ENCODE measurements at places on chromosomes 2 and 18. TPM values are rescaled to one million over a fixed set of nuclear protein-coding genes. Genes with fewer than 3 reads are reported as not detected.

The DOCK10 gene
- total RNA-seq = 107 TPM

The FRZB gene
- not detected for total RNA-seq

The GRB14 gene
- not detected for total RNA-seq

The SERPINB2 gene
- not detected for total RNA-seq

The VWA3B gene
- total RNA-seq = not detected

DNA sequence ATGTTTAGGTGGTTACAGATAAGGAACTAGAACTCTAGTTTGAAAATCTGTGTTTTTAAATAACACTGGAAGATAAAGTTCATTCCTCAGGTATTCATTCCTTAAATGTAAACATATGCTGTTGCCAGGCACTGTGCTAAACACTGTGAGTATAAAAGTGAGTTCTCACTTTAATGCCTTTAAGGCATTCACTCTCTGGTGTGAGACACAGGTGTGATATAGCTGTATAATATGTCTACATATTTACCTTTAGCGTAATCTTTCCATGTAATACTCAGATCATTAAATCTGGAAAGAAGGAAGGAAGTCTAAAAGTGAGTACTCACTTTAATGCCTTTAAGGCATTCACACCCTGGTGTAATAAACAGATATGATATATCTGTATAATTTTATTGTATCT lies 472.6 kb downstream of the PARD3B start:
- no peaks in the 10 kb centered on the region for H3K27me3 ChIP-seq
- H3K36me3 ChIP-seq = peaks cover 6% of the 10 kb centered on the region
- H3K27ac ChIP-seq = no peak overlapping the region
- no peak overlapping the region for H3K4me3 ChIP-seq
- DNase-seq = no peak
- peaks cover 2% of the 10 kb centered on the region for H3K4me1 ChIP-seq

The FAP gene
- not detected for total RNA-seq

- DNase-seq = no peak
- no peak overlapping the region for H3K27ac ChIP-seq
- no peaks in the 10 kb centered on the region for H3K36me3 ChIP-seq
Observed at GRCh38 chr18:79844999-79845563, 47.3 kb downstream of the KCNG2 start.

The GPR148 gene
- total RNA-seq = not detected

- no peak for DNase-seq
- no peaks in the 10 kb centered on the region for H3K4me1 ChIP-seq
- no peak overlapping the region for H3K27ac ChIP-seq
- no peaks in the 10 kb centered on the region for H3K36me3 ChIP-seq
- H3K4me3 ChIP-seq = no peak overlapping the region
- peaks cover 14% of the 10 kb centered on the region for H3K27me3 ChIP-seq
Observed at GRCh38 chr2:11056614-11057013, 98.7 kb upstream of the SLC66A3 start.

The CPO gene
- total RNA-seq = not detected

The RAB17 gene
- not detected for total RNA-seq

- DNase-seq = peak; percentile 37
- no peak overlapping the region for H3K4me3 ChIP-seq
- peaks cover 37% of the 10 kb centered on the region for H3K36me3 ChIP-seq
- no peaks in the 10 kb centered on the region for H3K27me3 ChIP-seq
Observed at GRCh38 chr2:200905618-200906296, 16.6 kb downstream of the NIF3L1 start.

The CAPN13 gene
- total RNA-seq = not detected

DNA sequence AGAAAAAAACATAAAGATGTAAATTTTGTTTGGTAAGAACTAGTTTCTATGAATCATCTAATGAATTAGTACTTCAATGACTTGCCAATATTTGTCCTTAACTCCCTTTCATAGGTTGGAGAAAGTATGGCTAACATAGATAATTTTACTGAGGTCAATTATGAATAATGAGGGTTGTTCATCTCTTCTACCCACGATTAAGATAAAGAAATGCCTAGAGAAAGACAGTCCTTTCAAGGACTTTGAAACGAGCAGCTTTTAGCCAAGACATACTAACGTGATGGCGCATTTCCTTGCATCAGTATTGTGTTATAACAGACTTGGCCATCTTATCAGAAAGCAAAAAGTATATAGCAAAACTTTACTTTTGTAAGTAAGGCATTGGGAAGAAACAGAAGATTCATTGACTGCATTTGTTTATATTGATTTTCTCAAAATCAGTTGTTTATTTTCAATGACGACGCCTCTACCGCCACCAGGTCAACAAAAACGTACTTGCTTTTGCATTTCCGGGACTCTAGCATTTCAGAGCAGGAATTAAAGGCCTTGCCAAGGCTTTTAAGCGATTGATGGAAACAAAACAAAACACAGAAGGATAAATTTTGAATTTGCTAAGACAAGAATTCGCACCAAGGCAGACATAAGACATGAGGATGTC lies 961 bp downstream of the RBM43 start:
- peak overlapping the region; percentile 92 for H3K4me3 ChIP-seq
- H3K27me3 ChIP-seq = no peaks in the 10 kb centered on the region
- H3K27ac ChIP-seq = peak overlapping the region; percentile 97
- no peak for DNase-seq
- no peaks in the 10 kb centered on the region for H3K36me3 ChIP-seq

The FBXO15 gene
- 0.91 TPM for total RNA-seq

GRCh38 chr2:76667821-76668271 lies 854.3 kb downstream of the LRRTM4 start:
- H3K27me3 ChIP-seq = no peaks in the 10 kb centered on the region
- no peak overlapping the region for H3K27ac ChIP-seq
- no peak overlapping the region for H3K4me3 ChIP-seq
- no peaks in the 10 kb centered on the region for H3K36me3 ChIP-seq
- no peak for DNase-seq

The PLB1 gene
- total RNA-seq = 1.8 TPM

The DCDC2C gene
- total RNA-seq = not detected

- H3K4me3 ChIP-seq = no peak overlapping the region
- DNase-seq = no peak
- H3K27me3 ChIP-seq = no peaks in the 10 kb centered on the region
- no peak overlapping the region for H3K27ac ChIP-seq
- peaks cover 27% of the 10 kb centered on the region for H3K4me1 ChIP-seq
- peaks cover 61% of the 10 kb centered on the region for H3K36me3 ChIP-seq
Observed at GRCh38 chr2:223900066-223900465, 45.1 kb downstream of the WDFY1 start.

The CCDC121 gene
- 0.73 TPM for total RNA-seq

GRCh38 chr2:169031202-169031601 lies at the start of gene ABCB11:
TSS of gene ABCB11 (minus strand) at chr2:169031324. CDS start at chr2:169018125, 13,199 bp downstream.
- no peak within 1 kb of the TSS for H3K4me3 ChIP-seq
- H3K27me3 ChIP-seq = no peaks in the 10 kb centered on the region

DNA sequence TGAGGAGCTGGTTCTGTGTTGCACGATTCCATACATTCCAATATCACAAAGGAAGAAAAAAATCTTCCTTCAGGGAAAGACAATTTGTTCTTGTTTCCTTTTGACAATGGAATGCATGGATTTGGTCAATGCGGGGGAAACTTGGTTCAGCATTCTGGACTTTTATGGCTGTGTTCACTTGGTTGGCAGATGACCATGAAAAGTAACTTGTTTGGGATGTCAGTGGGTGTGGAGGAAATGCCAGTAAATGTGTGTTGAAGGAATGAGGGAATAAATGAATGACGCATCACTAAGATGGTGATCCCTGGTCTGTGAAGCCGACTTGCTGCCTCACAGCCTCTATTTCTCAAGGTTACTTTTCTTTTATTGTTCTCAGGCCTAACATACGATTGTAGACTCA lies 53.7 kb downstream of the THUMPD2 start:
- no peak overlapping the region for H3K27ac ChIP-seq
- no peak overlapping the region for H3K4me3 ChIP-seq
- no peaks in the 10 kb centered on the region for H3K36me3 ChIP-seq
- H3K27me3 ChIP-seq = peaks cover 5% of the 10 kb centered on the region

DNA sequence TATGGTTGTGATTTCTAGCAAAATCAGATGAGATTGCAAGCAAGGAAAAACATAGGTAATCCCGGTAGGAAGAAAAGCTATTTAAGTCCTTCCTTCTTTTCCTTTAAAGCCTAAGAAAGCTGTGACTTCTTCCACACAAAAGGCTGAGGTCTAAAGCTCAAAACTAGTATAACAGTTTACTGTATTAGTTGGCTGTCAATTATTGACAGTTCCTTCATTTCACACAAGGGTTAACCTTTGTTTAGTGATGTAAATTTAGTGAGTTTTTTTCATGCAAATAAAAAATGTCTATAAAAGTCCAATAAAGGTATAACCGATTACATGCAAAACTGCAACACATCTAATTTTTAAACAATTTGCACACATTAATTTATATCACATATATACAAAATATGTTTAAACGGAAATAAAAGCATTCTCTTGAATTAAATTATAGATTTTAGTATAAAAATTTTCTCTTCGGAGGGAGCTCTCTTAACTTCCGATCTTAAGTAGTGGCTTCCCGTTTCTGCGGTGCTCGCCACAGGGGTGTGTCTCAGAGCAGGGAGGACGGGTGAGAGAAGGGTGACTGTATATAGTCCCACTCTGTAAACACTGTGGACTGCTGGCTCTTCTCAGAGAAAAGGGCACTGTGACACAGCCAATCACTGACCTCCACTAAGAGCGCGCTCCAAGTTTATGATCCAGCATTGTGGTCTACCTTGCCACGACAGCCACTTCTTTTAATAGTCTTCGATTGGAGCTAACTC lies 33.4 kb downstream of the TTR start:
- peaks cover 4% of the 10 kb centered on the region for H3K27me3 ChIP-seq
- H3K36me3 ChIP-seq = no peaks in the 10 kb centered on the region
- no peak overlapping the region for H3K27ac ChIP-seq

The KHK gene
- 12.3 TPM for total RNA-seq

The KCNG2 gene
- not detected for total RNA-seq

The ACADL gene
- not detected for total RNA-seq

The FSIP2 gene
- total RNA-seq = 0.21 TPM

- no peak for DNase-seq
- H3K27me3 ChIP-seq = no peaks in the 10 kb centered on the region
- peaks cover 2% of the 10 kb centered on the region for H3K4me1 ChIP-seq
- no peak overlapping the region for H3K27ac ChIP-seq
- no peak overlapping the region for H3K4me3 ChIP-seq
Observed at GRCh38 chr2:241945803-241946202, 76.3 kb downstream of the RTP5 start.

DNA sequence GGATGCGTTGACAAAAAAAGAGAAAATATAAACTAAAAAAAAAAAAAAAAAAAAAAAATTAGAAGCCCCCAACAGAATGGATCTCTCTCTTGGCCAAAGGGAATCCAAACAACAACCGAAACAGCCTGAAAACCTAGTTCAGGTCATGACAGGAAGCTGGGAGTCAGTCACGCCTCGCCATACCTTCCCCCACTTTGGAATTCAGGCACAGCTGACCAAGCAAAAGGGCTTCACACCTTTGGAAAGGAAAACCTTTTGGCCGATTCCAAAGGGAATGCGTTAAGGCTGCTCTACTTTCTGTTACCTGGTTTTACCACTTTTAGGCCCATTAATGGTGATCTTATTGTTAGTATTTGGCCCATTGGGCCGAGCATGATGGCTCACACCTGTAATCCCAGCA lies 17.9 kb upstream of the RMC1 start:
- no peaks in the 10 kb centered on the region for H3K27me3 ChIP-seq
- no peak overlapping the region for H3K27ac ChIP-seq
- peaks cover 19% of the 10 kb centered on the region for H3K36me3 ChIP-seq
- no peak overlapping the region for H3K4me3 ChIP-seq
- peaks cover 12% of the 10 kb centered on the region for H3K4me1 ChIP-seq

GRCh38 chr18:34493099-34493544 lies 217.0 kb upstream of the DTNA start:
- peaks cover 3% of the 10 kb centered on the region for H3K4me1 ChIP-seq
- no peaks in the 10 kb centered on the region for H3K36me3 ChIP-seq
- peak; percentile 9 for DNase-seq

DNA sequence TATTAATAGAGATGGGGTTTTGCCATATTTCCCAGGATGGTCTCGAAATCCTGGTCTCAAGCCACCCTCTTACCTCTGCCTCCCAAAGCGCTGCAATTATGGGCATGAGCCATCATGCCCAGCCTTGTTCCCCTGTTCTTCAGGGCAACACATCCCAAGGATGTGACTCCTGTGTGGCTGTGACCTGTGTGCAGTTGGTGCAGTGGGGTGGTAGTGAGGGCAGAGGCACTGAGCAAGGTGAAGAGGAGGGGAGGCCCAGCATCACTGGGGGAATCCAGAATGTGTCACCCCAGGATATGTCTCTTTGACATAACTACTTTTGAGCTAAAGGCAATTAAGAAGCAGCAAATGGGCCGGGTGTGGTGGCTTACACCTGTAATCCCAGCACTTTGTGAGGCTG lies 23.4 kb downstream of the CENPA start:
- H3K4me3 ChIP-seq = no peak overlapping the region
- peaks cover 8% of the 10 kb centered on the region for H3K4me1 ChIP-seq
- DNase-seq = no peak
- peaks cover 12% of the 10 kb centered on the region for H3K27me3 ChIP-seq
- H3K36me3 ChIP-seq = no peaks in the 10 kb centered on the region

GRCh38 chr2:150522269-150522668 lies 34.8 kb upstream of the RND3 start:
- H3K27ac ChIP-seq = no peak overlapping the region
- no peak overlapping the region for H3K4me3 ChIP-seq
- no peaks in the 10 kb centered on the region for H3K27me3 ChIP-seq

DNA sequence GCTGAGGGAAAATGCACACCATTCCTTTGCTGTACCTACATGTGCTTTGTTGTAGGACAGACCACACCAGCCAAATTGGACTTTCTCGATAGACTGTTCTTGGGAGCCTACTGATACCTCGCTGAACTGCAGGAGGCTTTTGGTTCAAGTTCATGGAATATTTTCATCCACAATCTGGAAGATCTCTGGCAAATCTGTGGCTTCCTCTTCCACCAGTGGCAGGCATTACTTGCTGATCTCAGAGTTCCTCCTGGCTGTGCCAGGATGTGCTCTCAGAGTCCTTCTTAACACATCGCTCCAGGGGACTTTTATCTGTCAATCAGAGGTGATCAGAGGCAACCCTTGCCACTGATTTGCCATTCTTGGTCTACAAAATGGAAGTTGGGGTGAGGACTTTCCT lies 87.7 kb downstream of the PTGR3 start:
- H3K27me3 ChIP-seq = no peaks in the 10 kb centered on the region
- DNase-seq = no peak
- H3K4me1 ChIP-seq = no peaks in the 10 kb centered on the region
- no peaks in the 10 kb centered on the region for H3K36me3 ChIP-seq
- no peak overlapping the region for H3K27ac ChIP-seq

Measured in activated T-helper 2 cell treated with anti-CD3 and anti-CD28 coated beads, Interferon-gamma antibody, Interleukin-2, Interleukin-4, amounts not matched to agents 10 μg/mL and 5 μg/mL and 100 μg/mL, durations not matched to agents 14 hours and 24 hours and 36 hours (primary cell).